Type B pancreatic cell (in vitro differentiated cells): ENCODE measurements at places on chromosomes 16 and 17.
A peak's percentile ranks its signal among the peaks of the same experiment; 100 is the strongest.

GRCh38 chr17:43003542-43004172, 2.9 kb upstream of the IFI35 start:
- peaks cover 13% of the 10 kb centered on the region for H3K36me3 ChIP-seq
- H3K27me3 ChIP-seq, result no peaks in the 10 kb centered on the region
- no peak overlapping the region for H3K4me3 ChIP-seq
- H3K27ac ChIP-seq, result peak overlapping the region; percentile 25
- DNase-seq, result no peak

DNA sequence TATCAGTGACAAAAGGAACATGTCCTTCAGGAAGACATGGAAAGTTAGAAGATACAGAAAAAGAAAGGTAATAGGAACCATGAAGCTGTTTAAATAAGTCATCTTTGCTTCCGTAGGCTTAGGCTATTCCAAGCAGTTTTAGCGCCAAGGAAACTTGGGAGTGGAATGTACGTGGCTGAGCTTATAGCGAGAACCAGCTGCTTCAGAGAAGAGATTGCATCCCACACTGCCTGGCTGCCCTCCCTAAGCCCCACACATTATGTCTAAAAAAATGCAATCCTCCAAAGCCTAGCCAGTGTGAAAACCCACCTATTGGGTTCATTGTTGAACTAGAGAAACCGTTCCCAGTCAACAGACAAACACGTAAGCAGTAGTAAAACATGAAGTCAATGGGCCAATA, 149.9 kb downstream of the SLC39A11 start:
- no peak overlapping the region for H3K4me3 ChIP-seq
- H3K27ac ChIP-seq, result no peak overlapping the region
- H3K36me3 ChIP-seq, result peaks cover 4% of the 10 kb centered on the region
- DNase-seq, result no peak

DNA sequence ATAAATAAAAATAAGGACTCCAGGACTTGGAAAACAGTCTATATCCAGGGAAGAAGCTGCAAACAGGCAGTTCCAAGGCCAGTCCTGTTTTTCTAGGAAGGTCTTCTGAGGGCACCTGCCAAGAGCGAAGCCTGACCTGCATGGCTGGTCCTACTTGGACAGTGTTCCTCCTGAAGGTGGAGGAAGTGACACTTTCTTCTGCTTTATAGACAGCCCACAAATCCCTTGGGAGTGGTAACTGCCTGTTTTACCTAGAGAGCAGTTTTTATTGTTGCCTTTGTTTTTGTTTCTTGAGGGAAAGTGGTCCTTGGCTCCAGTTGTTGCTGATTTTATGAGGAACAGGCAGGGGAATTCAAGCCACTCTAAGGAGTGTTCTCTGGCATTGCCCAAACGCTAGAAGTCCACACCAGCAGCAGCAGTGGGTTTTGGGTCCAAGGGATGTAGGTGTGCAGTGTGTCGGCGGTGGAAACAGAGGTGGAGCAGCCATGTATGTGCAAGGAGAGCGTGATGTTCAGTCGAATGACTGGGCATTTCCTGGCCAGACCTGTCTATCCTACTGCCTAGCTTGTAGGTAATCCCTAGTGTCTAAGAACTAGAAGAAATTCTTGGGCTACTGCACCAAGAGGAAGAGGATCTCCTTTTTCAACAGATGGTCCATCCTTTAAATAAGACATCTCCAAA, 35.3 kb downstream of the LDHD start:
- H3K27ac ChIP-seq, result no peak overlapping the region
- no peak for DNase-seq
- H3K4me3 ChIP-seq, result no peak overlapping the region
- peaks cover 24% of the 10 kb centered on the region for H3K4me1 ChIP-seq
- no peaks in the 10 kb centered on the region for H3K27me3 ChIP-seq

DNA sequence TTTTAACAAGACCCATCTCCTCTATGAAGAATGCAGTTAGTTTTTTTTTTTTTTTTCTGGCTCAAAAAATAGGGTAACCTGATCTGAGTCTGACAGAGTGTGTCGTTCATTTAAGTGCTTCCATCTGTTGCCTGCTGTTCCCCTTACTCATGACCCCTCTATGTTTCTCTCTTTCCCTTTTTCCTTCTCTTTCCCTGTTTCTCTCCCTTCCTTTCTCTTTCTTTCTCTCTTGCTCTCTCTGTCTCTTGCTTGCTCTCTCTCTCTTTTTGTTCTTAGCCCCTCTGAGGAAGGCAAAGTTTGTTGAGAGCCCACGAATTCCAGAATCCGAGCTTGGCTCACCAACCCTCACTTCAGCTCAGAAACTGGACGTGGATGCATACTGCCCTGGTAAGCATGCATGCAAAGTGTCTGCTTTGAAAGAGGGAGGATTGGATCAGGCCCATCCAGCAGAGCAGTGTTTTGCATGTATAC, 185.0 kb downstream of the TANC2 start:
- peak overlapping the region; percentile 91 for H3K4me3 ChIP-seq
- peak overlapping the region; percentile 90 for H3K27ac ChIP-seq
- DNase-seq, result no peak
- no peaks in the 10 kb centered on the region for H3K27me3 ChIP-seq

DNA sequence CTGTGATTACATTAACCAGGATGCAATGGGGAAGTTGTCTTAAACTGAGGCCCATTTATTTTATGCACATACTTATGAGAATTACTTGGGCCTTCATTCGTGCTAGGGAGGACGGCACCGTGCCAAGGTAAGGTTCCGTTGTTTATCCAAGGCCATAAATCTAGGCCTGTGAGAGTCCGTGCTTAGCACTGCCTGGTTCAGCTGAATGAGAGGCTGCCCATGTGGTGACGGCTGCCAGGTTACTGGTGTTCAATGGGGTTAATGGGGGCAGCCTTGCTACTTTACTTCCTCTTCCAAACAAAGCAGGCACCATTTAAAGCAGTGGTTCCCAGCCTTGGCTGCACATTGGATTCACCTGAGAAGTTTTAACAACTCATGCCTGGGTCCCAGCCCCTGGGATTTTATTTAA, 135.1 kb upstream of the NOL11 start:
- peaks cover 14% of the 10 kb centered on the region for H3K36me3 ChIP-seq
- H3K4me1 ChIP-seq, result peaks cover 9% of the 10 kb centered on the region
- no peaks in the 10 kb centered on the region for H3K27me3 ChIP-seq
- no peak for DNase-seq
- no peak overlapping the region for H3K4me3 ChIP-seq
- H3K27ac ChIP-seq, result peak overlapping the region; percentile 34

GRCh38 chr17:33451221-33451620, 158.1 kb upstream of the ASIC2 start:
- no peak overlapping the region for H3K4me3 ChIP-seq
- H3K27me3 ChIP-seq, result peaks cover 21% of the 10 kb centered on the region
- H3K27ac ChIP-seq, result no peak overlapping the region
- no peaks in the 10 kb centered on the region for H3K36me3 ChIP-seq
- no peaks in the 10 kb centered on the region for H3K4me1 ChIP-seq

DNA sequence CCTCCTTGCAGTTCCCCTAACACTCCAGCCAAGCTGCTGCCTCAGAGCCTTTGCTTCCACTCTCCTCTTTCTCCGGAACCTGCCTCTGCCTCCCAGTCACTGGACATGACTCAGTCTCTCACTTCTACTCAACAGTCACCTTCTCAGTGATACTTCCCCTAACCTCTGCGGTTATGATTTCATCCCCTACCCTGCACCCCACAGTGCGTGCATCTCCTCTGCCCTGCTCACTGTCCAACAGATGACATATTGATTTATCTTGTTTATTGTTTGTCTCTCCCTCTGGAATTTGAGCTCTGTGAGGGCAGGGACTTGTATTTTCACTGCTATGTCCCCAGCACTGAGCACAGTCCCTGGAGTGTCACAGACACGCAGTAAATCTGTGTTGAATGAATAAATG, 100.7 kb downstream of the CYLD start:
- no peak for DNase-seq
- no peaks in the 10 kb centered on the region for H3K4me1 ChIP-seq
- peaks cover 45% of the 10 kb centered on the region for H3K27me3 ChIP-seq
- no peak overlapping the region for H3K27ac ChIP-seq
- no peaks in the 10 kb centered on the region for H3K36me3 ChIP-seq

GRCh38 chr17:72467841-72468653, 347.2 kb downstream of the SOX9 start:
- no peak for DNase-seq
- peaks cover 41% of the 10 kb centered on the region for H3K4me1 ChIP-seq
- no peaks in the 10 kb centered on the region for H3K27me3 ChIP-seq
- H3K36me3 ChIP-seq, result peaks cover 7% of the 10 kb centered on the region
- H3K27ac ChIP-seq, result no peak overlapping the region
- H3K4me3 ChIP-seq, result no peak overlapping the region
